Activated CD4-positive, alpha-beta T cell treated with anti-CD3 and anti-CD28 coated beads, Interleukin-2, amount 10 ng/mL, durations not matched to agents 24 days and 14 days (primary cell): ENCODE measurements at places on chromosomes 4 and X. TPM values are rescaled to one million over a fixed set of nuclear protein-coding genes. Genes with fewer than 3 reads are reported as not detected.

Gene XAGE1A
- not detected in 2 replicates for total RNA-seq

Gene STAG2
- total RNA-seq = 101 and 103 TPM in 2 replicates

Gene ADH6
- not detected in 2 replicates for total RNA-seq

Gene NCBP2L
- not detected in 2 replicates for total RNA-seq

Gene LRCH2
- not detected in 2 replicates for total RNA-seq

Gene MEPE
- not detected in 2 replicates for total RNA-seq

Gene TMEM156
- total RNA-seq = 25.9 and 26.9 TPM in 2 replicates

DNA sequence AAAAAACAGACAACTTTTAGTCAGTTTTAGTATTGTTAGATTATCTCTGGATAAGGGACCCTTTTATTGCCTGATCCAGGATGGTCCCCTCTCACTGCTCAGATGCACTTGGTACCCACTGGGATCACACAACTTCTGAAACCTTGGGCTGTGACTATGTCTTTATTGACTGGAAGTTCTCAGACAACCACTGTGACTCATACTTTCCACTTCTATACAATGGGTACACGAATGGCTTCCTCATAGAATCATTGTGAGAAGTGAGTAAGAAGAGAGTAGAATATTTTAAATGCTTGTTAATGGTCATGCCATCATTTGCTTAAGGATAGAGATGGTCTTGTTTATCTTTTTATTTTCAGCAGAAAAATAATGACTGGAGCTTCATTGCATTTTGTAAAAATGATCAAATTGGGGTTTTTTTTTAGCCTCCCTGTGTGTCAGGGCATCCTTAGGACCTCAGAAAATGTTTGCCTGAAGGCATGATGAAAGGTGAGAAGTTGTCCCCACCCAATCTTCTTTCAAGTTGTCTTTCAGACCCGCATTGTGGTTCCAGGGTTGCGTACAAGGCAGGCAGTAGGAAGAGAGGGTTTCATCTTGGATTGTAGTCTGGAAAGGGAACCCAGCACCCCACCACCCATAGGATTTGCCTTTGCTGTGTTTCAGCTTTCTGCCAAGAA, 115.1 kb downstream of the CPEB2 start:
- no peaks in the 10 kb centered on the region for H3K36me3 ChIP-seq
- peaks cover 2% of the 10 kb centered on the region for H3K27me3 ChIP-seq
- no peak overlapping the region for H3K4me3 ChIP-seq
- H3K27ac ChIP-seq = peak overlapping the region; percentile 9
- H3K4me1 ChIP-seq = peaks cover 8% of the 10 kb centered on the region

- H3K4me3 ChIP-seq = no peak overlapping the region
- no peaks in the 10 kb centered on the region for H3K36me3 ChIP-seq
- no peak overlapping the region for H3K27ac ChIP-seq
- DNase-seq = no peak
- H3K27me3 ChIP-seq = no peaks in the 10 kb centered on the region
- H3K4me1 ChIP-seq = peaks cover 1% of the 10 kb centered on the region
Measured at GRCh38 chr4:76781698-76782595, 116.0 kb downstream of the SOWAHB start.

DNA sequence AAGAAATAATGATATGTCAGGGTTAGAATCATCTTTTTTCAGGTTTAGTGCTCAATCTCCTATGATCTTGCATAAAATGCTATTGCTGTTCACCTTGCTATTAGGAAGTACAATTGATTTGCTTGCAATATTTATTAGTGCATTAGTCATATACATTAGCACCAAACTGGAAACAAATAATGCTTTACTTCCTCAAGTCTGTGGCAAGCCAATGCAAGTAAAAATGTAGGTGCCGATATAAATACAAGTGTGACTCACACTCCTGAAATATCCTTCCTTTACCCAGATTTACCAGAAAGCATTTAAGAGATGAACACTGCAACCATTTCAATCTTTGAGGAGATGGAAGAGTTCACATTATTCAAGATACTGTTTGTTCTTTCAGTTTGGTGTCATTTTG, 1487.7 kb upstream of the ADGRL3 start:
- no peaks in the 10 kb centered on the region for H3K27me3 ChIP-seq
- no peaks in the 10 kb centered on the region for H3K4me1 ChIP-seq
- no peak overlapping the region for H3K27ac ChIP-seq
- H3K4me3 ChIP-seq = no peak overlapping the region
- H3K36me3 ChIP-seq = no peaks in the 10 kb centered on the region

DNA sequence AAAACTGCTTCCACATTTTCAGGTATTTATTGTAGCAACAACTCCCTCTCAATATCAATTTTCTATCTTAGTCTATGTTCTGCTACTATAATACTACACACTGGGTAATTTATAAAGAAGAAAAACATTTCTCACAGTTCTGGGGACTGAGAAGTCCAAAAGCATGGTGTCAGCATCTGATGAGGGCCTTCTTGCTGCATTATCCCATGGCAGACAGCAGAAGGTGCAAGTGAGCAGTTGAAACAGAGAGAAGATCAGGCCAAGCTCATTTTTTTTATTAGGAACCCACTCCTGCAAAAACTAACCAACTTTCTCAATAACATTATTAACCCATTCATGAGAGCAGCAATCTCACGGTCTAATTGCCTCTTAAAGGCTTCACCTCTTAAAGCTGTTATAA, 376.0 kb downstream of the RAB28 start:
- no peaks in the 10 kb centered on the region for H3K27me3 ChIP-seq
- no peaks in the 10 kb centered on the region for H3K36me3 ChIP-seq
- no peak for DNase-seq

- no peak overlapping the region for H3K27ac ChIP-seq
- H3K27me3 ChIP-seq = no peaks in the 10 kb centered on the region
- no peak for DNase-seq
- H3K36me3 ChIP-seq = no peaks in the 10 kb centered on the region
Measured at GRCh38 chr4:62528874-62529273, 1328.7 kb downstream of the ADGRL3 start.

DNA sequence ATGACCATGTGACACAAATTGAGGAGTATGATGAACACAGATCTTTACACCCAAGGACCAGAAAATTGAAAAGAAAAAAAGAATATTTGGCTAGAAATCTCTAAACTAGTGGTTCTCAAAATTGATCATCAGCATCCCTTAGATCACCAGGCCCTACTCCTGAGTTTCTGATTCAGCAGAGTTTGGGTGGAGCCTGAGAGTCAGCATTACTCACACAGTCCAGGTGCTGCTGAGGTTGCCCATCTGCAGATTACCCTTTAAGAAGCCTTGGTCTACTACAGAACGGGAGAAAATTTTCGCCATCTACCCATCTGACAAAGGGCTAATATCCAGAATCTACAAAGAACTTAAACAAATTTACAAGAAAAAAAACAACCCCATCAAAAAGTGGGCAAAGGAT, 182.8 kb downstream of the MOSPD2 start:
- peaks cover 2% of the 10 kb centered on the region for H3K27me3 ChIP-seq
- H3K27ac ChIP-seq = no peak overlapping the region
- H3K4me3 ChIP-seq = no peak overlapping the region
- H3K36me3 ChIP-seq = no peaks in the 10 kb centered on the region
- DNase-seq = no peak

DNA sequence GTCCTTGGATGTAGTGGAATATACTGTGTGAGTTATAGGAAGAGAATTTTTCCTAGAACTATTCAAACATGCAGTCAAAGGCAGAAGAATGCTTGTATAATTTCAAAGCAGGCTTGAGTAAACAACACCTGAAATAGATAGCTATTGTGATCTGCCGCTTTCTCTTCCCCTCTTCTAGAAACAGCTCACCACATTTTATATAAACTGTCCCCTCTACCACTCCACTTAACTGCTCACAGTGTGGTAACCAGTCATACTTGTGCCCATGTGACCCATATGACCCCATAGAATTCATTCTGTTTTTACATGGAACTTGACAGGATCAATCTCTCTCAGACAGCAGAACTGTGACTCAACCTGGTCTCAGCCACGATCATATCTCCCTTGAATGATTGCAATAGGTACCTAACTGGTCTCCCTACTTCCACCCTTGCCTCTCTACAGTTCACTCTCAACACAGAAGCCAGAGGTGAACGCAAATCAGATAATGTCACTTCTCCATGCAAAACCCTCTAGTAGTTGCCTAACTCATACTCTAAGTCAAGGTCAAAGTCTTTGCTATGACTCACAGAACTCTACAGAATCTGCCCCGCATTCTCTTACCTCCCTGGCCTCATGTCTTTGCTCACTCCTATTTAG, 85.6 kb upstream of the EFHC2 start:
- H3K27me3 ChIP-seq = no peaks in the 10 kb centered on the region
- H3K27ac ChIP-seq = no peak overlapping the region
- H3K36me3 ChIP-seq = no peaks in the 10 kb centered on the region
- no peaks in the 10 kb centered on the region for H3K4me1 ChIP-seq

GRCh38 chr4:165524532-165525190, 145.9 kb downstream of the CPE start:
- DNase-seq = no peak
- no peaks in the 10 kb centered on the region for H3K4me1 ChIP-seq
- no peaks in the 10 kb centered on the region for H3K36me3 ChIP-seq
- H3K27ac ChIP-seq = no peak overlapping the region

GRCh38 chr4:131337936-131338335, 1811.2 kb upstream of the PCDH10 start:
- no peak overlapping the region for H3K4me3 ChIP-seq
- no peaks in the 10 kb centered on the region for H3K4me1 ChIP-seq
- no peak for DNase-seq
- H3K36me3 ChIP-seq = no peaks in the 10 kb centered on the region
- H3K27me3 ChIP-seq = no peaks in the 10 kb centered on the region

GRCh38 chrX:20595928-20596575, 329.3 kb upstream of the RPS6KA3 start:
- H3K4me3 ChIP-seq = peak overlapping the region; percentile 6
- peak; percentile 56 for DNase-seq
- peak overlapping the region; percentile 71 for H3K27ac ChIP-seq
- no peaks in the 10 kb centered on the region for H3K36me3 ChIP-seq
- H3K4me1 ChIP-seq = peaks cover 14% of the 10 kb centered on the region

- H3K4me3 ChIP-seq = no peak overlapping the region
- no peaks in the 10 kb centered on the region for H3K36me3 ChIP-seq
- no peak overlapping the region for H3K27ac ChIP-seq
- no peak for DNase-seq
Measured at GRCh38 chr4:75249739-75250138, 264.5 kb downstream of the RCHY1 start.

- no peak for DNase-seq
- H3K4me3 ChIP-seq = no peak overlapping the region
- no peaks in the 10 kb centered on the region for H3K27me3 ChIP-seq
- no peak overlapping the region for H3K27ac ChIP-seq
- no peaks in the 10 kb centered on the region for H3K4me1 ChIP-seq
Measured at GRCh38 chr4:118390121-118390520, 37.3 kb upstream of the PRSS12 start.
